ENCODE measurements at places on chromosomes 11 and 22.

- DNase-seq: no peak
These were observed 35.0 kb downstream of the DSCAML1 start for GRCh38 chr11:117761993-117762392.

- DNase-seq: no peak
These were observed 49.7 kb downstream of the C11orf96 start for GRCh38 chr11:43992183-43992582.

- no peak for DNase-seq
These were observed at the start of gene OOSP4A for GRCh38 chr11:59963733-59964132. Gene OOSP4A, plus strand, starts transcription at chr11:59964033. Its CDS starts 0 bp downstream, at chr11:59964033.

GRCh38 chr22:47804281-47804680 lies 1041.8 kb downstream of the TBC1D22A start:
- DNase-seq: no peak

DNA sequence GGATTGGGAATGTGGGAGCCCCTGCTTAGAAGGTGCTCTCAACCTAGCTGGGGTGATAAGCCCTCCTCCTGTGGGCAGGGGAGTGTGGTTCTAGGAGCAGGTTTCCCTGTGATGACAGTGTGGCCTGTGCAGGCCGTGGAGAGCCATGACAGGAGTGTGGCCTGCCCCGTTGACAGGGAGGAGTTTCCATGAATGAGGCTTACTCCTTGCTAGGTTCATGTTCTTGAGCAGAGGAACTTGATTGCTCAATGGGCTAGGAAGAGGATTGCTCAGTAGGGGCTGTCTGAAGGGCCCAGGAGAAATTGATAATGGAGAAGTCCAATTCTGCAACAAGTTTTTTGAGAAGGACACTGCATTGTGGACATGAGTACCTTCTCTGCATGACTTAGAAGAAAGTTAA lies 92.0 kb downstream of the PPP6R3 start:
- no peak for DNase-seq

DNA sequence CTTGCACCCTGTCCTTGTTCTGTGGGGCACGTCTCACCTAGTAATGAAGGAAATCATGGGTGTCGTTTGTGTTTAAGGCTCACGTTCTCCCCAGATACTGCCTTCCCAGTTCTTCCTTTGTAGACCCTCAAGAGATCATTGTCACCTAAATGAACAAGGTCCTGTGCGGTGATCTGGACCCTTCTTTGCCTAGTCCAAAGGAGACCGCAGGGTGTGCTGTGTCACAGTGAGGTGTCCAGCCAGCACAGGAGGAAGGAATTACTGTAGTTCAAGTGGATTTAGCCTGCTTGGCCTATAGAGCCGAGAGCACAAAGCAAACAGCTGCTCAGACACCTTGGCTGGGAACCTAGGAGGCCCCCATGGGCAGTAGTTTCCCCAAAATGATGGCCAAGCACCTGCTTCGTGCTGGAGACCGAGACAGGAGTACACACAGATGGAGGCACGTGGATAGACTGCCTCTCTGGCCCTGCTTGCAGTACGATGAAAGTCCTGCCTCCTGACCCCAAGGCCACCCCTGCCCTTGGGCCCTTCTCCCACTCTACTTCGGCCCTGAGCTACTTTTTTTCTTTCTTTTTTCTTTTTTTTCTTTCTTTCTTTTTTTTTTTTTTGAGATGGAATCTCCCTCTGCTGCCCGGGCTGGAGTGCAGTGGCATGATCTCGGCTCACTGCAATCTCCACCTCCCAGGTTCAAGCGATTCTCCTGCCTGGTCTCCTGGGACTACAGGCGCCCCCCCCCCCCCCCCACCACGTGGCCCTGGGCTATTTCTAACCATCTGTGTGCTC lies 19.4 kb upstream of the PPFIA1 start:
- no peak for DNase-seq

- DNase-seq: no peak
These were observed 41.7 kb downstream of the CCDC83 start for GRCh38 chr11:85896876-85897275.

GRCh38 chr22:37421468-37421877 lies 5.8 kb downstream of the ELFN2 start:
- no peak for DNase-seq

- DNase-seq: no peak
These were observed 37.8 kb downstream of the IGHMBP2 start for GRCh38 chr11:68941324-68942094.

Measured in GDM1 (cell line).